ENCODE measurements at places on chromosomes 7 and 10. TPM values are rescaled to one million over a fixed set of nuclear protein-coding genes. Genes with fewer than 3 reads are reported as not detected.

DNA sequence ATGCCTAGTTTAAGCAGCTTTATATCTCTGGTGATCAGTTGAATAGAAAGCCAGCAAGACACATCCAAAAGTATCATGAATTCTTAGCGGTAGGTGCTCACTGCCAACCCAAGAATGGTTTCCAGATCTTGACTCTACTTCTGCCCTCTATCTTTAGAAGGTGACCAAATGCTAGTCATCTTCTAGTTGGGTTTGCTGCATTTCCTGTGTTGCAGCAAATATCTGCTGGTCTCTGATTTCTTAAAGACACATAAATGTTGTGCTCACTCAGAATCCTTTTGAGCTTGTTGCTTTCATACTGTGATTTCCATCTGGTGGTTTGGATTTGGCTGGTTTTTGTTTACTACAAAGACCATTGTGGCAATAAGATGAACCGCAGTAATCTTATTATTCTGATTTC lies 2.2 kb downstream of the CDC123 start:
- no peak overlapping the region for H3K4me3 ChIP-seq
- no peaks in the 10 kb centered on the region for H3K27me3 ChIP-seq
- H3K36me3 ChIP-seq = peaks cover 21% of the 10 kb centered on the region
- no peak for DNase-seq
- no peak overlapping the region for H3K27ac ChIP-seq

- no peak overlapping the region for H3K4me3 ChIP-seq
- H3K27me3 ChIP-seq = no peaks in the 10 kb centered on the region
- DNase-seq = no peak
- no peaks in the 10 kb centered on the region for H3K4me1 ChIP-seq
These were observed 706.0 kb upstream of the AUTS2 start for GRCh38 chr7:68892236-68892635.

- no peaks in the 10 kb centered on the region for H3K36me3 ChIP-seq
- no peak overlapping the region for H3K4me3 ChIP-seq
- no peak for DNase-seq
- H3K27ac ChIP-seq = no peak overlapping the region
- peaks cover 25% of the 10 kb centered on the region for H3K4me1 ChIP-seq
These were observed 29.4 kb upstream of the ECHDC3 start for GRCh38 chr10:11712744-11713143.

TMEM213 gene
- not detected for total RNA-seq

DNA sequence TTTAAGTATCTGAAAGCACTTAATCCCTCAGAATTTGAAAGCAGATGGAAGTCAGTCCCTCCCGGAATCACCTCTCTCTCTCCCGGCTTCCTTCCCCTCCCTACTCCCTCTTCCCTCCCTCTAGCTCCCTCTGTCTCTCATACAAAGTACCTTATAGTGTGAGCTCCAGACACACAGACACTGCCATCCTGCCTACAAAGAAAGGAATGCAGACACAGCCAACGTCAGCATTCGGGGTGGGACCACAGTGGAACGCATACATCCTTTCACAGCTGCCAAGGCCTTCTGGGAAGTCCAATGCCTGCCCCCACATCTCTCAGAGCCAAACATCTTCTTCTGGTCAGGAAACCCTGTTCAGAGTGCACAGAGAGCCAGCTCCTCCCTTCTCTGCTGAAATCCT lies 9.3 kb downstream of the NOD1 start:
- H3K27ac ChIP-seq = no peak overlapping the region
- no peaks in the 10 kb centered on the region for H3K36me3 ChIP-seq
- H3K27me3 ChIP-seq = no peaks in the 10 kb centered on the region
- no peak overlapping the region for H3K4me3 ChIP-seq
- H3K4me1 ChIP-seq = peaks cover 36% of the 10 kb centered on the region
- DNase-seq = no peak

DNMBP gene
- 14.4 TPM for total RNA-seq

DNA sequence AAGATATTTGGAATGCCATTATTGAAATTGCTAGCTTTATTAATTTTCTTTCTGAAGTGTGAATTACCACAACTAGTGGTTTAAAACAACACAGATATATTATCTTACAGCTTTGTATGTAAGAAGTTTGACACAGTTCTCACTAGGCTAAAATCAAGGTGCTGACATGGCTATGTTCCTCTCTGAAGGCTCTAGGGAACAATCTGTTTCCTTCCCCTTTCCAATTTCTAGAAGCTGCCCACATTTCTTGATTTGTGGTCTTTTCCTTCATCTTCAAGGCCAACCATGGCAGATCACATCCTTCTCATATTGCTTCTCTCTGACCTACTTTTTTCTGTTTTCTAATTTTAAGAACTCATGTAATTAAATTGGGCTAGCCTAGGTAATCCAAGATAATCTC lies 43.3 kb upstream of the SLC26A3 start:
- H3K27me3 ChIP-seq = no peaks in the 10 kb centered on the region
- no peak for DNase-seq
- no peaks in the 10 kb centered on the region for H3K4me1 ChIP-seq

Measured in natural killer cell (primary cell).